Liver (tissue), 10 donors: ENCODE measurements at places on chromosomes 2 and 18.
A peak's percentile ranks its signal among the peaks of the same experiment; 100 is the strongest.

DNA sequence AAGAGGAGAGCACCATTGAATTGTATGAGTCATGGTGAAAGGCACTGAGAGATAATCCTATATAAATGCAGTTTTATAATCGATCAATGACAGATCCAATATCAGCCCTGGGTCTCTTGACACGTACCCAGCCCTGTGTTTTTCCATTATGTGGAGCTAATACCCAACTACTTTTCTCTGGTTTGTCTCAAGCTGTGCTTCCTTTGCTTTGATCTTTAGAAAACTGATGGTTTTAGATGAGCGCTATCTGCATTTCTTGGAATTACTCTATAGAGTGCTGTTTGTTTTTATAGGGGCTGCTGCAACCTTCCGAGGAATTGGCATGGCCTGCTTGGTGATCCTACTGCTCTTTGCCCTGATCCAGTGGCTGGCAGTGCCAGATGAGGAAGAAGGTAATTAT lies 45.0 kb downstream of the NEMP2 start:
- no peak for DNase-seq

DNA sequence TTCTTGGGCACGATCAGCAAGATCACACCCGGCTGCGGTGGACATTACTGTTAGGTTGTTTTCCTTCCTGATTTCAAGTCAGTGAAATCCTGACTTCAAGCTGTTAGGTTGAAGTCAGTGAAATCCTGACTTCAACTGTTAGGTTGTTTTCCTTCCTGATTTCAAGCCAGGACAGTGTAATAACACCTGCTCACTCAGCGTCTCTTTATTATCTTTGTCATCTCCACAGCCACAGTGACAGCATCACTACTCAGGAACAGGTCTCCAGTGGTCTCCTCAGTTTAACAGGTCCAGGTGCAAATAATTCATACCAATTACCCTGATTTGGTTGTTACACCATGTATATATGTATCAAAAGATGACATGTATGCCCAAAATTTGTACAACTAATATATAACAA lies 208.1 kb upstream of the REG3G start:
- DNase-seq = no peak

GRCh38 chr2:108403494-108403893 lies 25.7 kb downstream of the SULT1C4 start:
- DNase-seq = no peak

GRCh38 chr18:75923169-75923568 lies 495.7 kb upstream of the SMIM21 start:
- DNase-seq = no peak

- no peak for DNase-seq
Measured at GRCh38 chr2:20557226-20557625, 93.7 kb downstream of the HS1BP3 start.

DNA sequence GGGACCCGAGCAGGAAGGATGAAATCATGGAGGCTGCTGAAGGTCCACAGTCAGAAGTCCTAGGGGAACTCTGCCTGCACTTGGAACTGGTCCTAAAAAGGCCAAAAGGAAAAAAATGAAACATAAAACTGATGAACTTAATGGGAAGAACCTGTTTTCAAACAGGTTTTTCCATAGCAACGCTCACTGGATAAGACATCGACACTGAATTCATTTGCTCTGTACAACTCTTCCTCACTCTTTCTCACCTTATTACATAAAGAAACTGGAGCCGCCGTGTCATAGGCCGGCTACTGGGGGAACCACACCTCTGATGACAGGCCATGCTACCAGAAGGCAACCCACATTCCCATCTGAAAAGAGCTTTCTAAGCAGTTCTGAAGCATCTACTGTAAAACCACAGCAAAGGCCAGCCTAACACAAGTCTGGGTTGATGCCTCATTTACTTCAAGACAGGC lies 83.6 kb downstream of the FARSB start:
- no peak for DNase-seq

DNA sequence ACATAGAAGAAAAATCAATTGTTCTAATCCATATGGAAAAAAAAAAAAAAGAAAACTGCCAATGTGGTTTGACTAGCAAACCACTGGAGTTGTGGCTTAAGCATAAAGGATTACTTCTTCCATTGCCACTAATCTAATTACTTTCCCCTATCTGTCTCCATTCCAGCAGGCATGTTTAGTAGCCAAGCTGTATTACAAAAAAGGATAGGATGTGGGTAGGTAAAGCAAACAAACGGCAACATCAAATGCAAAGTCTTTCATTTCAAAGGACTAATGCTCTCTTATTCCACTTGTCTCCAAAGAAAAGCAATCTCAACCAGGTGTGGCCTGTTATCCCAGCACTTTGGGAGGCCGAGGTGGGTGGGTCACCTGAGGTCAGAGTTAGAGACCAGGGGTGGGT lies 36.5 kb downstream of the SLC8A1 start:
- DNase-seq = no peak

DNA sequence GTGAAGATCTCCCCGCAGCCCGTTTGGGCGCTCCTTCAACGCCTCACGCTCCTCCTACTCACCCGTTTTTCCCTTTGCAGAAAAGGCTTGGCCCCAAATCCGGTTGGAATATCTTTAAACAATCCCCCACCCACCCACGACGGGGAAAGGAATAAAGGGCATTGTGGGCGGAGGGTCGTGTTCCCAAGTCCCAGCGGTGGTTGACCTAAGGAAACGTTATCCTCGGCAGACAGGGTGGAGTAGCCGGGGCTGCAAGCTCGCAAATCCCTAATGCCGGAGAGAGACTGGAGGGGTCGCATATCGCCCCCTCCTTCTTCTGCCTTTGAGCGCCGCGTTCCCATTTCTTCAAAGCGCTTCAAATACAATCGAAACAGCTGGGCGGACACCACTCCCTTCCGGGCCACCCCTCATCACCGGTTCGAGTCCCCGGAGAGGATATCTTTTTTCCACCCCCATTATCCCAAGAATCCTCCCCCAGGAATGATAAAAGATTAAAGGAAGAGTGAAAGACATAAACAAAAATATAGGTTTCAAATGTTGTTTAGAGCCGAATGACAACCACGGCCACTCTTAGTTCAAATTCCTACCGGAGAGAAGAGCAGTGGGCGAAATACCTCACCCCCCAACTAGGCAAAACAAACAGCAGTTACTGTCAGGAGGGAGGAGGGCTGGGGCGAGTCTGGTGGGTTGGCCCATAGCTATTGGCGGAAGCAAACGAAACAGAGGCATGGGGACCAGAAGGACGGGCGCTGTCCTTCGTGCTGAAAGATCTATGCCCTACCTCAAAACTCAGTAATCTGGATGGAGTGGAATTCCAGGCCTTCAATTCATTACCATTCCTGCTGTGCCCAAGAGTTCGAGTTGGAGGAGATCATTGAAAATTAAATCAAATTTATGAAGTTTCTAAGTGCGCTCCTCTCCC lies 2.8 kb upstream of the GAD1 start:
- DNase-seq = no peak

GRCh38 chr2:13654416-13654815 lies 937.7 kb downstream of the TRIB2 start:
- no peak for DNase-seq

DNA sequence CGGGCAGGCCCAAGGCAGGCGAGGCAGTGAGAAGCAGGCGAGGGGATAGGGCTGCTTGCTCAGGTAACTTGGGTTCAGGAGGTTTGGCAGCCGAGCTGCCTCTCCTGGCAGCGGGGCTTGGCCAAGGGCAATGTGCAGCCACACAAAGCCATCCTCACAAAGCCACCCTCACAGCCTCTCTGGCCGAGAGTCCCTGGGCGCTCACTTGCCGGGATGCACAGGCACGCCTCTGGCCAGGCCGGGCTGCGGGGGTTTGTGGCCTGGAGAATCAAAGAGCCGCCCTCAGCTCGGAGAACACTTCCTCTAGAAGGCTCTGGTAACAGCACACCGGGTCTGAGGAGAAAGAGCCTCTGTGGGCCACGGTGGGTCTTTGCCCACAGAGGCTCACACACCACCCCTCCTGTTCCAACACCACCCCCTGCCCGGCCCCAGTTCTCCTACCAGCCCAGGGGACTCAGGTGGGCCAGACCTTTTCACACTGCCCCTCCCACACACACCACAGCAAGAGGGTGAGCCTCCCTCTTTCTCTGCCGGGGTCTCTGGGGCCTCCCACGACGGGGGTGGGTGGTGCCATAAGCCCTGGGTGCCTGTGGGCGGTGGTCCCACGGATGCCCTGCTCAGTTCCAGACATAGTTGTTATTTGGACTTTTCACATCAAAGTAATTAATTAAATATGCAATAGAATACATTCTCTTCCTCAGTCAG lies 186.9 kb downstream of the ZFP36L2 start:
- no peak for DNase-seq

GRCh38 chr18:48345596-48345995 lies 63.6 kb downstream of the ZBTB7C start:
- no peak for DNase-seq

GRCh38 chr2:240249423-240250149 lies 109.1 kb upstream of the OTOS start:
- peak; percentile 30 for DNase-seq

GRCh38 chr2:37711831-37712230 lies 40.4 kb upstream of the CDC42EP3 start:
- DNase-seq = no peak

GRCh38 chr2:234377761-234378391 lies 119.0 kb downstream of the ARL4C start:
- no peak for DNase-seq

GRCh38 chr2:114880046-114880445 lies 437.6 kb downstream of the DPP10 start:
- no peak for DNase-seq

GRCh38 chr18:10923141-10923540 lies 226.2 kb downstream of the PIEZO2 start:
- no peak for DNase-seq

GRCh38 chr2:176561706-176562105 lies 292.5 kb downstream of the MTX2 start:
- DNase-seq = no peak

DNA sequence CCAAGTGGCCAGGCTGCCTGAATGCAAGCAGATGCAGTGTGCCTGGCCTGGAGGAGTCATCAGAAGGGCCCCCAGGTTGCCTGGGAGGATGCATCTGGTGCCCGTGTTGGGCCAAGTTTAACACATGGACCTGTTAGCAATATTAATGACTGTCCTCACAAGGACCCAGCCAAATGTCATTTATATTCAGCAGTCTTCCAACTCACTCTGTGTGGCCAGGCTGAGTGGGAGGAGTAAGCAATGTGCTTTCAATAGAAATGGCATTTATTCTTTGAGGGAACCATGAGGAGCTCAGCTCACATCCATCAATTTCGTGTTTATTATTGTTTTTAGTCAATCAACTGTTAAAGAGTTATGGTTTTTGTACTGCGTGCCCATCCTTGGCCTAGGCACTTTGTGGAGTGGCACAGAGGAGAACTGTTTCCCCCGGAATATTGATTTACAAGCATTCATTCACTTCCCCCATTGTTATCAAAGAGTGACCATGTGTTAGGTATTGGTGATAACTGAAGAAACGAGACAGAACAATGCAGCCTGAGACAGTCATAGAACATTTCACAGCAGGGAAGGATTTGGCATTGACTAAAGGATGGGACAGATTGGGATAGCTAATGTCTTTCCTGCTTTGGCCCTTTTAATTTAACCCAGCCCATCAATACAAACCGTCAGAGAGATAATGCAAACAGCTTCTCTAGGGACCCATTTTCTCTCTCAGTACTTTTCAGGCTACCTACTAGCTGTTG lies 725.2 kb downstream of the TSN start:
- no peak for DNase-seq

DNA sequence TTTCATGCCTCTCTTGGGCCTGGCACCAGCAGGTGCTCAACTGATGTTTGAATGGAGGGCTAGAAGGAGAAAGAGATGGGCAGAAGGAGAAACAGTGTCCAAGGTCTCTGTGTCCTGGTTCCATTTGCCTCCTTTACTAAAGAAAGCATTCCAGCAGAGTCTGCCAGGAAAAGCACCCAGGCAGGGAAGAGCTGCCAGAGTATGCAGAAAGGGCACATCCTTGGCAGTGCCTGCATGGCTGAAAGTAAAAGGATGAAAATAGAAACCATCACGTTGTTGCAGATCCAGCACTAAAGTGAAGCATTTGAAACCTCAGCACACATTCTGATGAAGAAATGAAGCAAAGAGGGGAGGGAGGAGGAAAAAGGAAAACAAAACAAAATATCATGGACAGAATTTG lies 142.2 kb downstream of the ESCO1 start:
- no peak for DNase-seq

DNA sequence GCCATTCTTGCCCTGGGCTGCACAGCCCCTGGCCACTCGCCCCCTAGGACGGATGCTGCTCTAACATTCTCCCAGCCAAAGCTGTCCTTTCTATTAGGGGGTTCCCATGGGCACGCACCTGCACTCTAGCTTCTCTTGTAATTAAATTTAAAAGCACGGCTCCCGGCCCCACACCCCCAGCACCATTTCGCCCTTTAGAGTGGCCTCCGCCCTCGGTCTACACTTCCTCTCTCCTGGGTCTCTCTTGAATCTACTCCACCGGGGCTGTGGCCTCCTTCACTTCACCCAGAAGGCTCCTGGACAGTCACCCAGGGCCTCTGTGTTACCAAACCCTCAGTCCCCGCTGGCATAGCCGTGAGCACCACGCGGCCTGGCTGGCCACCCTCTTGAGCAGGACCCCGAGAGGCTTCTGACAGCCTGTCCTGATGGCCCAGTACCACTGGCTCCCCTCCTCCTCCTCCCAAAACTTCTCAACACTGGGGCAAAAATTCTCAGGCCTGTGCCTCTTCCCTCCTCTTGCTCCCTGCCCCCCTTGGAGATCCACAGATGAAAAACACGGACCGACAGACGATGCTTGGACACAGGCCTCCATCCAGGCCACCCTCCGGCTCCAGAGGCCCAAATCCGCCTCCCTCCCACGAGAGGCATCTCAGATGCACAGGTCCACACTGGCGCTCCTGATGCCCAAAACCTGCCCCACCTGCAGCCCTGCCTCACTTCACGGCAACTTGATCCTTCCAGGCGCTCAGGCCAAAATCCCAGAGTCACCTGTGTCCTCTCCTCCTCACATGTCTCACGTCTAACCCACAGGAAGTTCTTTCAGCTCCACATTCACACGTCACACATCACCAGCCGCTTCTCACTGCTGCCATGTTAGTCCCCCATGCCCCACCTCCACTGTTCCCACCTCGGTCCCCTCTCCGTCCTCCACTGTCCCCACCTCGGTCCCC lies 6.9 kb upstream of the RAB17 start:
- DNase-seq = no peak

DNA sequence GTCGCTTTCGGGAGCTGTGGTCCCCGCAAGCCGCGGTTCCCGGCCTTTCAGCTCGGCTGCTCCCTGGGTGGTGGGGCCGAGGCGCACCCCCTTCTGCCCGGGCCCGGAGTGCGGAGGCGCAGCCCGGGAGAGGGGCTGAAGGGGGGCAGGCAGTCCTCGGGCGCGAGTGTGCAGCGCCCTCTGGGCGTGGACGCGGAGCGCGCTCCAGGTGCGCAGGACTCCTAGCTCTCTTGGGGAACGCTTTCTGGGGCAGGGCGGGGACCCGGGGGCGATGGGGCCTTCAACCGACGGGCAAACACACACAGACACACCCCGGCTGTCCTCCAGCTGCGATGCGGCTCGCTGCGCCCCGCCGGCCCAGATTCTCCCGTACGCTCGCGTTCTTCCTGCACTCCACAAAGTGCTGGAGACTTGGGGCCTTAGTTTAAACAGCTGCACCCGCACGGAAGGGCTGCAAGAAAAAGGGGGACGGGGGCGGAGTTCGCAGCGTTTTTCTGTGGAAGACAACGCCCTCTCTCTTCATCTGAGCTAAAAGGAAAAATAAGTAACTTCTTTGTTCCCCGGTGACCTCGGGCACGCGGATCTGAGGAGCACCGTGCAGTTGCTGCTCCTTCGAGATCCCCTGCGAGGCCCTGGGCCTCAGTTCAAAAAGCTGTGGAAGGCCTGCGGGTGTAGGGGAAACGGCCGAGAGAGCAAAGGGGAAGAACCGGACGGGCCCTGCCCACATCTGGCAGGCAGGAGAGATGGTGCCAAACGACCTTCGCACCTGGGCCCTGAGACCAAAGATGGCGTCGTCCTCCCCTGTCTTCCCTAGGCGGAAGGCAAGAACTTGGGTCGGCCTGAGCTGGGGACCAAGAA lies 593 bp upstream of the SDC1 start:
- DNase-seq = no peak
